ENCODE measurements at places on chromosomes 12 and 14.

DNA sequence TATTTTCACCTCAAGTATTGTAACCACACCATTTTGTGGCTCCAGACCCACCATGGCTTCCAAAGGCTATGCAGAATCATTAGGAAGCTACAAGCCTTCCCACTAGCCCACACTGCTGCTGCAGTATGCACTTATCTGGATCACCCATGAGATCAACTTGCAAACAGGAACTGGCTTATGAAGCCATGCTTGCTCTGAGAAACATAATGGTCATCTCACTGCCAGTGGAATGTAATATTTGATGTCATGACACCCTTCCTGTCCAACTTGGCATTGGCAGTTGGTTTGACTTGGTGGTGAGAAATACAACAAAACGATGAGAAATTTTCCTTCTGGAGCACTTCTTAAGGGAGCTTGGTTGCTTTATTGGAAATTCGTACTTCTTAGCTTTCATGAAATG is 69.3 kb upstream of the FRMD6 start:
- no peak for DNase-seq

DNA sequence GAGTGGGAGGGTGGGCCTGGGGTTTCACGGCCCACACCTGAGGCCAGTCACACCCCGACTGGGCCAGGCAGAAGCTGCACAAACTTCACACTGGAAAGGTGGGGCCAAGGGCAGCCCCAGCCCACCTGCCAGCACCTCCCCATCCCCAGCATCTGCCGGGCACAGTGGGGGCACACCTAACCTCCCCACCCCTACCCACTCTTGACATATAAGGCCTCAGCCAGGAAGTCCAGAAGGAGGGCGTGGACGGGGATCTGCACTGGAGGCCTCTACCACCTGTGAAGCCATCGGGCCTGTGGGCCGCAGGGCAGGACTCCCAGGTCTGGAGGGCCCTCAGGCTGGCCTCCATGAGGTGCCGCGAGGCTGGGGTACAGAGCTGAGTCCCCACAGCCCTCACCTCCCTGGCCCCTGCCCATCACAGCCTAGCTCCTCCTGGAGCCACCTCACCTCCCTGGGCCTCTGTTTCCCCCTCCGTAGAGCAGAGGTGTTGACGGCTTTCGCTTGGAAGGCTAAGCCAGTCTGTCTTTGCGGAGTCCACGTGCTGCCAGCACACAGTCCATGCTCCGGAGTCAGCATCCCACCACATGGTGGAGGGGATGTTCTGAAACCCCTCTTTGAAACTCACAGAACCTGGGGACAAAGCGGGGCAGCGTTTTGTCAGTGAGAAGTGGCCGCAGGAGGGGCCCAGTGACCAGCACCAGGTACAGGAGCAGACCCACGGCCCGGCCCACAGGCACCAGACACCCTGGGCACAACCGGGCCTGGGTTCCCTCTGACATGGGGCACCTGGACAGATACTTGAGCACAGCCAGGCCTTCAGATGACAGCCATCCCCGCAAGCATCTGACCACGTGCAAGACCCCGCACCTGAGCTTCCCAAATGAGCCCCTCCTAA is 38.2 kb upstream of the INF2 start:
- DNase-seq, result no peak

DNA sequence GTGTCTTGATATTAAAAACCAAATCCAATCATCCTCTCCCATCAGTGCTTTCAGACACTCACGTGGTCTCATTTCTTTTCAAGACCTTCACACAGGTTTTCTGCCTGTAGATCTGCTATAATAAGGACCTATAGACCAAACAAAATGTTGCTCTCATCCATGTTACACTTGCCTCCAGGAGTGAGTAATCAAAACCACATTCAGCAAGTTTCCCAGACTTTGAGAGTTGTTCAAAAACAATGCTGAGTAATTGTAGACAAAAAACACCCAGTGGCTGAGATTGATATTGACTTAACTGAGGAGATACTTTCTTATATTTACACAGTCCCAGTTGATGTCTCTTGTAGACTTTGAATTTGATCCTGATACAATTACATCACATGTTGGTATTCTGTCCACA is 383.1 kb downstream of the TMEM132D start:
- no peak for DNase-seq

GRCh38 chr14:106442857-106443256 is 916.5 kb downstream of the TMEM121 start:
- DNase-seq, result no peak

- no peak for DNase-seq
These were observed 49.1 kb downstream of the B4GALNT3 start for GRCh38 chr12:508795-509194.

DNA sequence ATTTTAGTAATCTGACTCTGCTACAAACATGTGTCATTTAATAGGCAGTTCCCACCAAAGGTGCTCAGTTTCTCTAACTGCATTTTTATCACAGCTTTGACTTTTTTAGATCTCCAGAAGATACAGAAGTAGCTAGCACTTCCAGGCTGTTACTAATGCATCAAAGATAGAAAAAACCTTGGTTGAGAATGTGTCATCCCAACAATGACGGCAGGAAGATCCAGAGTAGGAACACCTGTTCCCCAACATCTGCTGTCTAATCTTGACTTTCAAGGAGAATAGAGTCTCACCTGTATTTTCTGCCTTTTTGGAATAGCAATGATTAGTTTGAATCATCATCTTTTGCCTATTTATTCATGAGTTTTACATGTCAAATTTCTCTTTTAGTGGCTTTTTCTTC is 45.0 kb downstream of the ARMH4 start:
- DNase-seq, result no peak

DNA sequence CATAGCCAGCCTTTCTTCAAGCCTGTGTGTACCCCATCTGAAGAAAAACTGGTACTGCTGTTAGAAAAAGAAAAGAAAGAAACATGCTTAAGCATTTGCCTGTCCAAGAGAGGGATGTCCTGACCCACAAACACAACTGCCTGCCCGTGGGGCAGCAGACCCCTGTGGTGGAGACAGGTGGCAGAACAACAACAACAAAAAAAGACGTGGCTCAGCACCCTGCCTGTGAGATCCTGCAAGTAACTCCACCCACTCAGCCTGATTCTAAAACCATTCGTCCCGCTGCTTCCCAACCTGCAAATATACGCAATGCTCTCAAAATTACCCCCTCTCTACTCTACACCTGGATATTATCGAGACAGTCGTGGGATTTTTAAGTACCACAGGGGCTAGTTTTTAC is 64.9 kb upstream of the ZDHHC17 start:
- no peak for DNase-seq

DNA sequence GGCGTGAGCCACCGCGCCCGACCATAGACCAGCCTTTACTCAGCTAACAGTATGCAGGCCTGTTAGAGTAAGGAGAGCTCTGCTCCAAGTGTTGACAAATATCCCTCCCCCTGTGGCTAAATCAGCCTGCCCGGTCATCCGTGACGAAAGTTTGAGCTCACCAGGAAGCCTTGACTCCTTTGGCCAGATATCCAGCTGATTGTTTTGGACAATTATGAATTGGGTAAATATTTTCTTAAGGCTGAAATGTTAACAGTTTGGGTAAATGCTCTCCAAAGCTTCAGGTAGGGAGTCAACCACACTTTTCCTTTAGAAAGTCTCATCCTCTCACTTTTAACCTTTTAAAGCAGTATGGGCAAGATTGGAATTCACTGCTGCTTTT is 157.9 kb downstream of the PAWR start:
- DNase-seq, result no peak

DNA sequence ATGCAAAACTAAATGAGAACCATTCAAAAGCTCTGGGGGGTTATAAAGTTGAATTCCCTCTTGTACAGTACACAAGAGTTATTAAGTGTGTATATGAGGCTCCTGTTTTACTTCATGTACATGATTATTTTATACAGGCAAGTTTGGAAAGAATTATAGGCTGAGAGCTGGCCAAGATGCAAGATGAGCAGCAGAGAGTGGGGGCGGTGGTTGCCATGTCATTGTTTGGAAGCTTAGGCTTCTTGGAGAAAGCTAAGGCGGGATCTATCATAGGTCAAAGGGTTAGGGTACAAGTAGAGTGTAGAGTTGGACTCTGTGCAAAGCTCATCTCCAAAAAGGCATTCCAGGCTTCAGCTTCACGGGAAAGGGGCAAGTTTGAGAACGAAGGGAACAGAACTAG is 297.1 kb upstream of the TBX3 start:
- no peak for DNase-seq

DNA sequence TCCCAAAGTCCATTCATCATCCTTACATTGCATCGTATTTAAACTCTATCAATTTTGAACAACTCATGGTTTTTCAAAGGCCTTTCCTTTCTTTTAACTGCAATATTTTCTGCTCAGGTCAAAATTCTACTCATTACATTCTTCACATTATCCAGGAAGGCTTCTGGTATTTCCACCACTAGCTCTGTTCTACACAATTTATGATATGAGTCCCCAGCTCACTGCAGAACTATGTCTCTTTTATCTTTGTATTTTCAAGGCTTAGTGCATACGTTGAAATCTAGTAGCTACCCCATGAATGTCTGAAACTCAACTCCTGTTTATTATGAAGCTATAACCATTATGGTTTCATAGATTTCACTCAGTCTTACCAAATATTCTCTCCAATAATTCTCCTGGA is 282.9 kb downstream of the DUSP6 start:
- no peak for DNase-seq

DNA sequence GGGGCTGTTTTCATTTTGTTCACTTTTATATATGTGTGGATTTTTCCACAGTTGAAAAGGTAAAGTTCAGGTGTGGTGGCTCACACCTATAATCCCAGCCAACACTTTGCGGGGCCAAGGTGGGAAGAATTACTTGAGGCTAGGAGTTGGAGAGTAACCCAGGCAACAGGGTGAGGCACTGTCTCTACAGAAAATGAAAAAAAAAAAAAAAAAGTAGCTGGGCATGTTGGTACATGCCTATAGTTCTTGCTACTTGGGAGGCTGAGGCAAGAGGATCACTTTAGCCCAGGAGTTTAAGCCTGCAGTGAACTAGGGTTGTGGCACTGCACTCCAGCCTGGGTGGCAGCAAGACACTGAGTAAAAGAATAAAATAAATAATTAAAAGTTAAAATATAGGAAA is 326.5 kb downstream of the NAV3 start:
- DNase-seq, result no peak

DNA sequence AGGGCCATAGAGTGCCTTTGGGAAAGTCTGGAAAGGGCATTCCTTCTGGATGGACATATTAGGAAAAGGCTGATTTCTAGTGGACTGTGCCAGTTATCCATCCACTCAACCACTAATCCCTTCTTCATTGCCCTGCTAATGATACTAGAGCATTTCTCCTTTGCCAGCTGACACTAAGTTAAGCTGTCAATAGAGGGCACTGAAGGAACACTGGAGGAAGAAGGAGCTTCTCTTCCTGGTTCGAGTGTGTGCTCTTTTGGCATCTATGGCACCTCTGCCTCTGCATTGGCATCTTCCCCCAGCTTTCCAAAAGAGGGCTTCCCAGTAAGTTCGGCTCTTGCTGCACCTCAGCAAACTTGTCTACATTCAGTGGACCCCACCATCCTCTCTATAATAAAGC is 165.4 kb downstream of the DERA start:
- DNase-seq, result no peak

- no peak for DNase-seq
These were observed 7.5 kb downstream of the NTF3 start for GRCh38 chr12:5439371-5439771.

DNA sequence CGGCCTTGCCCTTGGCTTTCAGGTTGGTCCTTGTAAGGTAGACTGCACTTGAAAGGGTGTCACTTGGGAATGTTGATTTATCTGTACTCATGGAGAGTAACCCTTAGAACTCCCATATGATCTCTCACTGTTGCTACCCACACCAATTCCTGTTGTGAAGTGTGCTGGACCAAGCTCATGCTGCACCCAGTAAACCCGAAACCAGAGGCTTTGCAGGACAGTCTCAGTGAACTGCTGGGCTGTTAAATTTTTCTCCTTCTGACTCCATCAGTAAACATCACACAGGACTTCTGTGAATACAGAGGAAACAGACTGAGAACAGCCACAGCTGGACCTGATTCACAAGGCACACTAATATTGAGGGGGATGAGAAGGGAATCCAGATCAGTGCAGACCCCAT is 783.0 kb downstream of the TMEM121 start:
- no peak for DNase-seq

DNA sequence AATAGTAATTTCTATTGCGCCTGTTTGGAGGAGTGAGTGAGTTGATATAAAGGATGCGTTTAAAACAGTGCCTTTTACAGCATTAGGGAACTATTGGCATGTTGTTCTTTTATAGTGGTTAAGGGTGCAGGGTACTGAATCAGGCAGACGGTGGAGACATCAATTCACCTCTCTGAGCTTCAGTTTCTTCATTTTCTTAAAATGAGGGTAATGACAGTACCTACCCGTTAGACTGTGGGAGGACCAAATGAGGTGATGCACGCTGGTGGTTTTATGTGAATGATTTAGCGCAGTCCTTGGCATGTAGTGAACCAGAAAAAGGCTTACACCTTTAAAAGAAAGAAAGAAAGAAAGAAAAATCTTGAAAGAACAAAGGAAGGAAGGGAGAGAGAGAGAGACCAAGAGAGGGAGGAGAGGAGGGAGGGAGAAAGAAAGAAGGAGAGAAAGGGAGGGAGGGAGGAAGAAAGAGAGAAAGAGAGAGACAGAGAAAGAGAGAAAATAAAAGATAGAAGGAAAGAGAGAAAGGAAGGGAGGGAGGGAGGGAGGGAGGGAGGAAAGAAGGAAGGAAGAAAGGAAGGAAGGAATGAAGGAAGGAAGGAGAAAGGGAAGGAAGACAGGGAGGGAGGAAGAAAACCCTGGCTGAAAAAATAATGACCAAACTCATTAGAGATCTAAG is 22.2 kb upstream of the CCND2 start:
- DNase-seq, result no peak

DNA sequence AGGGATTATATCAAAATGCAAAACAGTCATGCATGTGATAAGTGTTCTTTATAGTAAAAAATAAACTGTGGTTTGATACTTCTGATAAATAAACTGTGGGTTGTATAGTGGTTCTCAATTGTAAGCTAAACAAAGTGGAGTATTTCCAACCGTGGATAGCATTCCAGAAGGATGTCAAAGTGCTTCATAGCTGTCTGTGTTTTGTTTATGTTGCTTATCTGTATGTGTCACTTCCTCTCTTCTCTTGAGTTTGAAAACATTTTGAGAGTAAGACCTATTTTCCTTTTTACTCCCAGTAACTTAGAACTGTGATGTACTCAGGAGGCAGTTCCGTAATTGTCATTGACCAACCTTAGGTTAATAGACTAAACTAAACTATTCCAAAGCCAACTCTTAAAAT is 415.8 kb downstream of the TMTC2 start:
- no peak for DNase-seq

DNA sequence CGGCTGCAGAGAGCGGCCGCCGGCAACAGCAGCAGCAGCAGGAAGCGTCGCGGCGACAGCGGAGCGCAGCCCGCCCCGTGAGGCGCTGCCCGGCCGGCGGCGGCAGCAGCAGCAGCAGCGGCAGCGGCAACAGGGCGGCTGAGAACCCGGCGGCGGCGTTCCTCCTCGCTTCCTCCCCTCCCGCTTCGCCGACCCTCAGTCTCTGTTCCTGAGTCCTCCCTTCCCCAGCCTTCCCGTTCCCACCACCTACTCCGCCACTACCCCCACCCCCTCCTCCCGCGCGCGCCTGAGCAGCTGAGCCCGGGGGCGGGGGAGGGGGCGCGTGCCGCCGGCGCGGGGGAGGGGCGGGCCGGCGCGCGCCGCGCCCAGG is 310 bp downstream of the BICDL1 start:
- no peak for DNase-seq
